ENCODE measurements at places on chromosomes 3 and 15.

DNA sequence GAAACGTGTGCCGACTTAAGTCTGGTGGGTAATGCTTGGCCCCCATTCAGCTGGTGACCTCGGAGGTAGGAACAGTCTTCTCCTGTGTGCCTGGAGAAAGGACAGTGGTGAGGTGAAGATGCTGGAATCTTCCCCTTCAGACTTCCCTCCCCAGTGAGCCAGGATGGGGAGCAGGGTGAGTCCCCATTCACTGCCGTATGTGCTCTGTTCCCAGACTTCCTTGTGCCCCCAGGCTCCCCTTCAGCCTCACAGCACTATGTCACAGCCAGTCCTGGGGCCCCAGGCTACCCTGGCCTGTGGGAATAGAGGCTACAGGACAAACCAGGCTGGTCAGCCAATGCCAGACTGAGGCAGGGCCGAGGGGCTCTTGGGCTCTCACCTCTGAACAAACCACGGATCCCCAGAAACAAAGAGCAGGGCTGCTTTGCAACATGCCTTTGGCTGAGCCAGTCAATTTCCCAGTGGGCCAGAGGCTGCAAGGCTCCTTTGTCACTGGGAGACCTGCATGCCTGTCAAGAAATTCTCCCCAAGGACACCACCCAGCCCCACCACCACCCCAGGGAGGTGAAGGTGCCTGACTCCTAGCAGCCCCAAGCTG is 31.8 kb upstream of the HHATL start:
- no peak for DNase-seq

GRCh38 chr15:80906159-80906766 is 83.4 kb downstream of the MESD start:
- DNase-seq, result no peak

- DNase-seq, result no peak
These were observed 326.3 kb downstream of the ARRDC4 start for GRCh38 chr15:98286831-98287230.

GRCh38 chr15:38320866-38321265 is 68.2 kb downstream of the SPRED1 start:
- no peak for DNase-seq

DNA sequence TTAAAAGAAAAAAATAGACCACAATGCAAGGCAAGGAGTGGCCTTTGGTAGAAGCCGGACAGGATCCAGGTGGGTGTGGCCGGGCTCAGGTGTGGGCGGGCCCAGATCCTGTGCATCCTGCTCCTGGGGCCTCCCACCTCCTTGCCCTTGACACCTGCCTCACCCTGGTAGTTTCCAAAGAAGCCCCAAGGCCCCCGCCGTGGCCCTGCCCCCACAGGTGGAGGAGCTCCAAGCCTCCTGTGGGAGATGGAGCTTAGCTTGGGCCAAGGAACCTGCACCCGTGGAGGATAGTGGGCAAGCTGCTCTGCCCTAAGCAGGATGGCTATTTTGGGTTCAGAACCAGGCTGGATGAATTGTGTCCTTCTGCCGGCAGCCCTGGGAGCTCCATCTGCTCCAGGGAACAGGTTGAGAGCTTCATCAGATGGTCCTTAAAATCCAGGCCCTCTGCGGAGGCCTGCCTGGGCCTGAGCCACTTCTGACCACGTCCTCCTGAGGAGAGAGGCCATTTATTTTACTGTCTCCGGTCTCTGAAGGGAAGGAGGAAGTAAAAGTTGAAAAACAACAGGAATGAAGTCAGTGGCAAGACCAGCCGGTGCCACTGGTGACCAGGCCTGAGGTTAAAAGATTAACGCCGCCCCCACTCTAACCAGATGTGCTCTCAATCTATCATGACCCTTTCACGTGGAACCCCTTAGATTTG is 53.9 kb upstream of the KLF13 start:
- DNase-seq, result no peak

GRCh38 chr15:38687775-38688495 is 123.3 kb upstream of the RASGRP1 start:
- no peak for DNase-seq

GRCh38 chr3:141243271-141243707 is 11.7 kb downstream of the PXYLP1 start:
- no peak for DNase-seq

GRCh38 chr3:186821429-186822387 is 15.4 kb upstream of the RFC4 start:
- DNase-seq, result no peak

- no peak for DNase-seq
These were observed 70.9 kb downstream of the GMPS start for GRCh38 chr3:155941354-155941753.

DNA sequence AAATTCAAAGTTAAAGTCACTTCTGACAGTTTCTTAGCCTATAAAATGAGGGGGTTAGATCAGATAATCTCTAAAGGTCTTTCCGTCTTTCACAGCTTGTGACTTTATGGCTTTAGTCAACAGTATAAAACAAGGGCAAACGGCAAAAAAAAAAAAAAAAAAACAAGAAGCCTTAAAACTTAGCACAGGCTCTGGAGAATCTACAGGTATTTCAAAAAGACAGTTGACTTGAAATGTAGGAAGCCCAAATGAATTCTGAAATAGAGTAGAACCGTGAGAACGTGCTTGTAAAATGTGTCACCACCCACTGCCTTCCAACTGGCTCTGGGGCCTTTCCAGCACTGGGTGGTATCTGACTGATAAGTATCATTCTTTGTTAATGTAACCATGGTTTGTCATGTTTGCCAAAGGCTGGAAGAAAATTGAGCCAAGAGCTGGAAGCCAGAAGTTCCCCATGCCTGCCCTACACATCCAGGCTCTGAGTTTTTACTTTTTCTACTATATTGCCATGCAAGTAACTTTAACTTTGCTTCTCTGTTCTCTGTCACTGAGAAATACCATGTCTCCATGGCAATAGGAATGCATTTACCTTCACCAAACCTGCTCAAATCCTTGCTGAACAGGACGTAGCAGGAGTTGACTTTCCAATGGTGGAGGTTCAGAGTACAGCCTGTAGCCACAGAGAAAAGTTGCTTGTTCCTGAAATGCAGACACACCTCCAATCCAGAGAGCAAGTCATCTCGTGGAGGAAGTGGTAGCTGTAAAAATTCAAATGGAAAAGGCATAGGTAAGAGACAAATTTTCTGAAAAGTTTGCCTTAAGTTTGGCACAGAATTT is 35.8 kb upstream of the THSD4 start:
- no peak for DNase-seq

DNA sequence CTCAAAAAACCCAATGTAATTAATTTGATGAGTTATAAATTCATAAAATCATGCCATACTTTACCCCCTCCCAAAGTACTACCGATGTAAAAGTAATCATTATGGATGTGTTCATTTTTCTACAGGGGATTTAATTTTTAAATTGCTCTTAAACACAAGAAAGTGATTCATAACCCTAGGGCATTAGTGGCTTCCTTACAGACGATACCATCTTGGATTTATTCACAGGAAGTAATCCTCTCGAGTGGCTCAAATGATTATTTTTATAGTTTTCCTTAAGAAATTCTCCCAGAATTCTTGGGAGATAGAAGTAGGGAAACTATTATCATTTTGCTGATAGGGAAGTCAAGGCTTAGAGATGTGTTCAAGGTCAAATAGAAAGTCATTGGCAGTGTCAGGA is 80.9 kb downstream of the PEX5L start:
- no peak for DNase-seq

- DNase-seq, result peak; percentile 20
These were observed 80.0 kb downstream of the SQOR start for GRCh38 chr15:45714590-45715488.

GRCh38 chr15:80820092-80820491 is 40.9 kb downstream of the CEMIP start:
- DNase-seq, result no peak

DNA sequence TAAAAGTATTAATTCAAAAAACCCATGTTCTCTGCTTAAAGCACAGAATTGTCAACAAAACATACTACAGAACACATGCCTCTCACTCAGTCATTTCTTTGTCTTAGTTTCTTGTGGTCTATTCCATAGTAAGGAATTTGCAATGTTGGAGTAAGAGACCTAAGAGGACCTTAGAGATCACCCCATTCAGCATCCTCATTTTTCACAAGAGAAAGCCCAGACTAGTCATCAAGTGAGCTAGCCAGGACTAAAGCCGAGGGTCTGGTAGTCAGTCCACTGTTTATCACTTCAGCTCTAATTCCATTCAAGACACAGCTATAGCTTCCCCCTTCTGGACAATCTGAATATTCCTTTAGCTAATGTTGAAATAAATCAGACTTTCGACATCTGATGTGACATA is 601.1 kb downstream of the FHIT start:
- DNase-seq, result no peak

Data from AG04450 (cell line).